ENCODE measurements at places on chromosomes 5 and 9.
A peak's percentile ranks its signal among the peaks of the same experiment; 100 is the strongest.

DNA sequence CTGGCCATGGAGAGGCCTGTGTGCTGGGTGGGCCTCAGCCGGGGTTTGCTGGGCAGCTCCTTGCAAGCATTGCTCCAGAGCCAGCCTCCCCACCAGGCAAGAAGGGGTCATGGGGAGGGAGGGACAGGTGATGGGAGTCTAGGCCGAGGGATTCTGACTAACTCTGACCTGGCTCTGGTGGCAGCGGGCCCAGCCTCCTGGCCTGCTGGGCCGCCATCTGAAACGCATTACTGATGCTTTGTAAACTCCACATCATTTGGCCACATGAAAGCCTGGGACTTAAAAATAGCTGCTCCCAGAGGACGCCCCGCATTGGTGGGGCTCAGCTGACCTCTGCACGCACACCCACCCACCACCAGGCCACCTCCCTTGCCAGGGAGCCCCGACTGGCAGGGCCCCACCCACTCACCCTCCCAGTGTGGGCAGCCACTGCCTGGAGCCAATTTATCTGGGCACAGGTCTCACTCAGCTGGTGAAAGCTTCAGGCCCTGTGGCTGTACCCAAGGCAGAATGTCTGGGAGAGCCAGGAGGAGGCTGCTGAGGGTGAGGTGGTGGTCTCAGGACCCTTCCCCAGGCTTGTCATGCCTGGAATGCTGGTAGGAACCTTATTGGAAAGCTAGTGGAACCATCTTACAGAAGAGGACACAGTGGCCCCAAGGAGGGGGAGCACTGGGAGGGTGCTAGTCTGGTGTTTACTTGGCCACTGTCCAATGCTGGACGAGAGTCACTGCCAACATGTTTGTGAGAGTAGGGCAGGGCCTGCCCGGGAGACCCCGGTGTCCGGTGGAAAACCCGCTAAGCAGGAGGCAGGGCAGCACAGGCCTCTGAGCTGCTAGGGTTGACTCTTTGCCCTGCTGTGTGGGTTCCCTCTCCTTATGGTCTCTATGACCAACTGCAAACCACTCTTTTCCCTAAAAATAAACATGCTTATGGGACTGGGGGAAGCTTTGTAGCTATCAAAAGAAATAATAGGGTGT lies 10.8 kb downstream of the TCF7 start:
- peak; percentile 60 for DNase-seq

GRCh38 chr9:78905986-78906755 lies 609.2 kb downstream of the PSAT1 start:
- DNase-seq: no peak

- DNase-seq: no peak
These were observed 333.6 kb upstream of the TRPC7 start for GRCh38 chr5:136698970-136699369.

- DNase-seq: no peak
These were observed 379.4 kb downstream of the SPATA31D1 start for GRCh38 chr9:82367929-82368328.

- no peak for DNase-seq
These were observed at the start of gene GPX3 for GRCh38 chr5:151020304-151021110. Gene GPX3 (plus strand): TSS chr5:151020591. CDS start chr5:151020655, 64 bp downstream.

- DNase-seq: no peak
These were observed 626.7 kb downstream of the CDH12 start for GRCh38 chr5:22226423-22226822.

GRCh38 chr5:140647042-140647419 lies 399 bp downstream of the NDUFA2 start:
- DNase-seq: no peak

DNA sequence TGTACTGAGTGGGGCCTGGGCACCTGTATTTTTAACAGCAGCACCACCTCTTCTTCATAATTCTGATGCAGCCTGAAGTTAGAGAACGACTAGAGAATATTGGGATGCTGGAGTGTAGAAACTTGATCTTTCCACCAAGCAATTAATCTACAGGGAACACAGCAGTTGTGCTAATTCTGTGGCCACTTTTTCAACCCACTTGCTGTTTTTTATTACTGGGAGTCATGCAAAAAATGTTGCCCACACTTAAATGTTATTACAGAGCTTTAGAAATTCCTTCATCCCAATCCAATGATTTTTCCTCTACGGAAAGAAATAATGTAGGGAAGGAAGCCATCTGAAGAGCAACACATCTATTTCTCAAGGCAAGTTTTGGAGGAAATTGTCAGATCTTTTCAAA lies 190.9 kb upstream of the TUT7 start:
- no peak for DNase-seq

DNA sequence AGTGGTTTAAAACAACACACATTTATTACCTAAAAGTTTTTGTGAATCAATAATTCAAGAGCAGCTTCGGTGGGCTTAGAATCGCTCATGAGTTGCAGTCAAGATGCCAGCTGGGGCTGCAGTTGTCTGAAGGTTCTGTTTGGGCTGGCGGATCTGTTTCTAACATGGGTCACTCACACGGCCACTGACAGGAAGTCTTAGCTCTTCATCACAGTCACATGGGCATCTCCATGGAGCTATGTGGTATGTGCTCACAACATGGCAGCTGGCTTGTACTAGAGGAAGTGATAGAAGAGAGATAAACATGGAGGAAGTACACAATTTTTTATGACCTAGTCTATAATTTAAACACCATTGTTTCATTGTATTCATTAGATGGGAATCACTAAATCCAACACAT lies 11.2 kb downstream of the KLHL9 start:
- DNase-seq: no peak

DNA sequence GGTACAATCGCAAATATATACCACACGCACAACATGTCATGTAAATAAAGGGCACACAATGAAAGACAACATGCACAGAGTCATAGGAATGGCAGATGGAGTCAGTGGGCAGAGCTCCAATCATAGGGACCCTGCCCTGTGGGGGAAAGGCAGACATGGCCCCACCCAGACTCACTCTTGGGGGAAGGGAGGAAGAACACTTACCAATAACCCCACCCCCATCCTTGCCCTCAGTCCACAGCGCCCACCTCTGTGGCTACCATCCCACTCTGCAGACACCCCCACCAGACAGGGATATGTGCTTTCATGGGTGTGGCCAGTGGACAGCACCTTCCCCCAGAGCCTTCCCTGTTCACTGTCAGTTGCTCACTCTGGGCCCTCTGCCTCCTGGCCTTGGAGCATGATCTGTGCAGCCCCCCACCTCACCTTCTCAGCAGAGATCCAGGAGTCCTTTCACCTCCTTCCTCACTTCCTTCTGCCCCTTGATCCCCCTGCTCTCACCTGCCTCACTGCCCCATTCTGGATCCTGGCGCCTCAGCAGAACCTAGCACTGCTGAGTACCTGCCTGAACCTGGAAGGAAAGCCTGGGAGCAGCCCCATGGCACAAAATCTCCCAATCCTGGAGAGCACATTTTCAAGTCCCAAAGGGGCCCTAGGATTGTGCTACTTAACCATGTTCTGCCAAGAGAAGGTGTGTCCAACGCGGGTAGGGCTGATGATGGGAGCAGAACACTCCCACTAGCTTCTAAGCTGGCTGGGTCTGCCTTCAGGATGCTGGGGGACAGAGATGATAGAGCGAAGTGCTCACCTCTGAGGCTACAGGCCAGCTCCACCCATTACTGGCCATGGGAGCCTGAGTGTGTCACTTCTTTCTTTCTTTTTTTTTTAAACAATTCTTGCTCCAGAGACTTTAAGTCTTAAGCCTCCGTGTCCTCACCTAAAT lies 1.5 kb upstream of the PHF19 start:
- DNase-seq: no peak

DNA sequence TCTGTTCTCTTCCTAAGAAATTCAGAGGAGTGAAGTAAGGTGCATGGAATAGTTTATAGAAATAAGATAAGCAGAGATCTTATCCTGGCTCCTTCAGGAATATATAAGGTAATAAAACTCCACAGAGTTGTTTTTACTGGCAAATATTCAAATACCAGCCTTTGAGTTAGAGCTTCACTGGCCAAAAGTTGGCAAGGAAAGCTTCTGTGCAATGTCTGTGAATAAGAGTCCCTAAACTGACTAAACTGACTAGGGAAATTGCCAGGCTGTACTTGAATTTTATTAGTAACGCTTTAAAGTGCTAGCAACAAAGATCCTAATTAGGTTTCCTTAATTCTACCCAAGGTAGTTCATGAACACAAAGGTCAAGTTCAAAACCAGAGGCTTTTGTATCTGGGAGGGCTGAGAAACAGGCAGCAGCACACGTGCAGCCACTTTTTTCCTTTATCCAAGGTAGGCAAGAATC lies 131.1 kb upstream of the MPDZ start:
- no peak for DNase-seq

DNA sequence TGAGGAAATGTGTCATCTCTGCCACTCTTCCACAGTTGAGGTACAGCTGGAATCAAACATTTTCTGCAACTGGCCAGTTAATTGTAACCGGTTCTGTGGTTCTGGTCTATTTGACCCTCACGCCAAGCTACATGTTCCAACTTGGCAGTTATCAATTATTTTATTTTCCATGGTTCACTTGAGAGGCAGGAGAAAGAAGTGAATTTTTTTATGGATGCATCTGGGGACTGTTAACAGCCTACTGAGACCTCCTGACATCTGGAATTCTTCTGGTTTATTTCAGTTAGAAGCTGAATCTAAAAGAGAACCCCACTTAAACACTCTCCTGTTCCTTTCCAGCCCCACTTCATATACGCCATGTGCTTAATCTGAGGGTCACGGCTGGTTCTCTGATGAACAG lies 372.3 kb downstream of the DNAH5 start:
- DNase-seq: no peak

DNA sequence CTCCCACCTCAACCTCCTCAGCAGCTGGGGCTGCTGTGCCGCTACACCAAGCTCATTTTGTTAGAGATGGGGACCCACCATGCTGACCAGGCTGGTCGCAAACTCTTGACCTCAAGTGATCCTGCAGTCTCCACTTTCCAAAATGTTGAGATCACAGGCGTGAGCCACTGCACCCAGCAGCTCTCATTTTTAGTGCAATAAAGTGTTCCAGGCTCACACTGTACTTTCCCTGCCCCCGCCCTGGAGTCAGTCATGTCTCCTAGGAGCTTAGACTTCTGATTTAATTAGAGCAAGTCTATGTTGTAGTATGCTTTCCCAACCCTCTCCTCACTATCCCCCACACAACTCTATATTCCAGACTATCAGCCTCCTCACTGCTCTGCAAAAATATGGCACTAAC lies 238.0 kb upstream of the ACTBL2 start:
- no peak for DNase-seq

DNA sequence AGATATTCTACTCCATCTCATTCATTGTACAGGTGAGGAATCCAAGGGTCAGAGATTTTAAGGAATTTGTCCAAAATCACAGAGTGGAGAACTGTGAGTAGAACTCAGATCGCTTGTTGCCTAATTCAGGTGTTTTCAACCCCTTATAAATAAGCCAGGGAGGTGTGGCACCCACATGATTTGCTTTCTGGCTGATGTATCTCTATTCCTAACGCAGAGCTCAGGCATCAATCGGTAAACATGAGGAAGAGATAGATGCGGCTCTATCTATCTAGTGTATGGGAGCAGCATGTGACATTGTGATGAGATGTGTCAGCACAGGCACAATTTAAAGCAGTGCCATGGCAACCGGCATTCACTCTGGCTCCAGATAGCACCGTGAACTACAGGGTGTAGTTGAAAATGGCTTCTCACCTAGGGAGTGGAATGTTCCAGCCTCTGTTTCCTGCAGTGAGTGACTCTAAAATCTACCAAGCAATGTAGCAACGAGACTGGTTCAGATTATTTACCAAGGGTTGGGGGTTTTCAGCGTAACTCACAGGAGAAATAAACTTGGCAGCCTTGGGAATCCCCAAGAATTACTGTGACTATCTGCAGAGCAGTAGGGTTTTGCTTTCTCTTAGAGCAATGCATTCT lies 53.4 kb upstream of the SUB1 start:
- DNase-seq: no peak

- DNase-seq: no peak
These were observed 75.8 kb downstream of the AOPEP start for GRCh38 chr9:94802251-94802650.

- no peak for DNase-seq
These were observed 473.3 kb upstream of the ZNF608 start for GRCh38 chr5:125219710-125220109.

GRCh38 chr5:77360973-77361372 lies 131.1 kb downstream of the WDR41 start:
- no peak for DNase-seq

- DNase-seq: no peak
These were observed 24.4 kb upstream of the RNF38 start for GRCh38 chr9:36424289-36425055.

DNA sequence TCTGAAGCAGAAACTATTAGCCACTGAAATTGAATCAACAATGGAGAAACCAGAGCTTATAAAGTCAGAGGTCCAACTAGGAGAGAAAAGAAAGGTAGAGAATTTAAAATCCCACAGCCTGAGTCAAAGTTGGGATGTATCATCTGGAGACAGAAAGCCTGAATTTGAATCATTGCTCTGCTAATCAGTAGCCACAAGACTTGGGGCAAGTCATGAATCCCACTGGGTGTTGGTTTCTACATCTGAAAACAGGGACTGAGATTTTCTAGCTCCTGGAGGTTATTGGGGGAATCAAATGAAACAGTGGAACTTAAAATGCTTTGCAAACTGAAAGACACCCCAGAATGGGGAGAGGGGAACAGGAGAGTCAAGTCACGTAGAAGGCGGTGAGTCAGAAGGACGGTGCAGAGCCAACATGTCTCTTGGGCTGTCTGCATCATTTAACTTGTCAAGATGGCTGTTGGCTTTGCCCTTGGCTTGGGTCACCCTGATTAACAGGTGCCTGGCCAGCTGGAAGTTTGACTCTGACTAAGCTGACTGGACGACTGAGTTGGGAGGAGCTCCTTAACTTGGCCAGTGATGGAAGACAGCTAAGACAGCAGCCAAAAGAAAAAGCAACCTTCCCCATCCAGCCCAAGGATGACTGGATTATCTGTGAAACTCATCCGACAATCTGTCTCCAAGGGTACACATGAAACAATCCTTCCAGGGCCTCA lies 60.6 kb upstream of the ADRA1B start:
- no peak for DNase-seq

GRCh38 chr5:120464627-120465435 lies 731 bp downstream of the PRR16 start:
- no peak for DNase-seq

DNA sequence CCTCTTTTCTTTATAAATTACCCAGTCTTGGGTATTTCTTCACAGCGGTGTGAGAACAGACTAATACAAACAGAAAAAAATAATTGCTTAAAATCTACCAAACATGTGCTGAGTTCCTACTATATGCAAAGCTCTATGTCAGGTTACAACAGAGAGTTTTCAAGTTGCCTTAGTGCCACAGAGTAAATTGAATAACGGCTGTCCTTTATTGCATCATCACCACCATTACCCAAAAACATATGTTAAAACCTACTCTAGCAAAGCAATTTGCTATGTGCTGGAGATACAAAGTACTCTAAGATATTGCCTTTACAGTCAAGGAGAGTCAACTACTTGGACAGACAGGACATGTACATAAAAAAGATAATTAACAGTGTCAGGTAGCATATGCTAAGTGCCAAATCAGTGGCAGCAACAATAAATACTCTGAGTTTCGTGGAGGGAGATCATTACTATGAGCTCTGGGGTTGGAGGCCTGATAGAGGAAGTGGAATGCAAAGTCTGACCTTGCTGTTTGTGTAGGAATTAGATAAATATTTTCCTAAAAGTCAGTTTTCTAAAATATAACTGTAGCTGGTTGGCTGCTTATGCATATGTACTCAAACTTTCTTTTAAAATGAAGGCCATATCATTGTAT lies 1058.7 kb upstream of the WWC1 start:
- DNase-seq: no peak

Measured in HCT116 (cell line).